Dermis lymphatic vessel endothelial cell (primary cell): ENCODE measurements at places on chromosomes 6 and 20. TPM values are rescaled to one million over a fixed set of nuclear protein-coding genes. Genes with fewer than 3 reads are reported as not detected.

The TUBB2B gene
- total RNA-seq, result 0.60 and 1.6 TPM in 2 replicates

The SPATA25 gene
- 0.65 and 1.1 TPM in 2 replicates for total RNA-seq

The PRDM13 gene
- not detected in 2 replicates for total RNA-seq

The SIRPG gene
- not detected in 2 replicates for total RNA-seq

The MYLK4 gene
- total RNA-seq, result 0.60 and 0.87 TPM in 2 replicates

The LY6G6F gene
- total RNA-seq, result not detected in 2 replicates

The NCR2 gene
- not detected in 2 replicates for total RNA-seq

The TMEM151B gene
- total RNA-seq, result under 0.01 TPM in 1 of 2 replicates, not detected in the other

The ACTL10 gene
- total RNA-seq, result 0.87 and 0.95 TPM in 2 replicates

The GLP1R gene
- total RNA-seq, result not detected in 2 replicates

The IMPG1 gene
- total RNA-seq, result not detected in 2 replicates

The SLC2A10 gene
- total RNA-seq, result 6.9 and 7.6 TPM in 2 replicates

The ATP9A gene
- total RNA-seq, result 60.3 and 68.5 TPM in 2 replicates

The FERMT1 gene
- total RNA-seq, result under 0.01 TPM in 2 replicates

The SLC22A7 gene
- total RNA-seq, result not detected in 2 replicates

The SLC22A16 gene
- under 0.01 TPM in 1 of 2 replicates, not detected in the other for total RNA-seq

The WFDC10B gene
- total RNA-seq, result not detected in 2 replicates

The KCNK17 gene
- 0.09 TPM in 1 of 2 replicates, not detected in the other for total RNA-seq

The ULBP2 gene
- 0.69 and 2.1 TPM in 2 replicates for total RNA-seq

The KIAA0408 gene
- not detected in 2 replicates for total RNA-seq

The DSP gene
- total RNA-seq, result 72.6 and 87.0 TPM in 2 replicates

The ROS1 gene
- not detected in 2 replicates for total RNA-seq

The SIRPD gene
- total RNA-seq, result not detected in 2 replicates

The GUCA1A gene
- total RNA-seq, result not detected in 2 replicates

The ASIP gene
- total RNA-seq, result not detected in 2 replicates

The HSPA1L gene
- total RNA-seq, result 1.2 and 1.5 TPM in 2 replicates

The RSPH9 gene
- 0.17 and 0.33 TPM in 2 replicates for total RNA-seq

The BIRC7 gene
- under 0.01 TPM in 1 of 2 replicates, not detected in the other for total RNA-seq

The MTG2 gene
- total RNA-seq, result 10.6 and 13.9 TPM in 2 replicates

The TNFRSF6B gene
- 1.3 and 1.8 TPM in 2 replicates for total RNA-seq

The PACRG gene
- 0.09 and 0.22 TPM in 2 replicates for total RNA-seq

The RHAG gene
- total RNA-seq, result 0.09 and 0.11 TPM in 2 replicates

The POU3F2 gene
- total RNA-seq, result not detected in 2 replicates

The SLC4A11 gene
- 7.8 and 8.9 TPM in 2 replicates for total RNA-seq

The GNRH2 gene
- 0.09 and 0.11 TPM in 2 replicates for total RNA-seq

The BPIFB4 gene
- total RNA-seq, result not detected in 2 replicates

The MCHR2 gene
- total RNA-seq, result not detected in 2 replicates

The FOXS1 gene
- total RNA-seq, result 0.22 and 0.43 TPM in 2 replicates

The TULP1 gene
- not detected in 2 replicates for total RNA-seq

The GSTA3 gene
- total RNA-seq, result not detected in 2 replicates

The SYCP2 gene
- 3.1 TPM in 2 replicates for total RNA-seq

The DZANK1 gene
- 0.33 and 0.43 TPM in 2 replicates for total RNA-seq

The MAP1LC3A gene
- total RNA-seq, result 21.9 and 28.9 TPM in 2 replicates

The DDX43 gene
- 0.33 TPM in 1 of 2 replicates, not detected in the other for total RNA-seq

The SCUBE3 gene
- 1.0 and 1.4 TPM in 2 replicates for total RNA-seq

The CLDN20 gene
- not detected in 2 replicates for total RNA-seq

The SLC17A2 gene
- not detected in 2 replicates for total RNA-seq

The OPRM1 gene
- total RNA-seq, result not detected in 2 replicates

The UBE3D gene
- total RNA-seq, result 2.1 and 3.8 TPM in 2 replicates

The VIP gene
- 0.33 and 1.4 TPM in 2 replicates for total RNA-seq
